ENCODE measurements at places on chromosomes 4 and X.
A peak's percentile ranks its signal among the peaks of the same experiment; 100 is the strongest.

DNA sequence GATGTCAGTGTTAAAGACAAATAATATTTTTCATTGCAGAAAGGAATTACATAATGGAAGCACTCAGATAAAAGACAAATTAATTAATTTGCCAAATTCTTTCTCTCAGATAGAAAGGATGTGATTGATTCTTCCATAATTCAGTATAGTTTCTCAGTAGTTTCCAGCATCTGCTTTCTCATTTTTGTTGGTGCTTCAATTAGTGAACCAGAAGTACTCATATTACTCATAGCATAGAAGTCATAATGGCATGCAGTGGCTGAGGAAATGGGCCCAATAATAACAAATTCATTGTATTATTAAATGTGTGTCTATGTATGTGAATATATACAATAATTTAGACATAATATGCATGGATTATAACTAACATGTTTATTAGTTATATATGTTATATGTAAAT, 393.3 kb upstream of the TRAM1L1 start:
- DNase-seq, result no peak

DNA sequence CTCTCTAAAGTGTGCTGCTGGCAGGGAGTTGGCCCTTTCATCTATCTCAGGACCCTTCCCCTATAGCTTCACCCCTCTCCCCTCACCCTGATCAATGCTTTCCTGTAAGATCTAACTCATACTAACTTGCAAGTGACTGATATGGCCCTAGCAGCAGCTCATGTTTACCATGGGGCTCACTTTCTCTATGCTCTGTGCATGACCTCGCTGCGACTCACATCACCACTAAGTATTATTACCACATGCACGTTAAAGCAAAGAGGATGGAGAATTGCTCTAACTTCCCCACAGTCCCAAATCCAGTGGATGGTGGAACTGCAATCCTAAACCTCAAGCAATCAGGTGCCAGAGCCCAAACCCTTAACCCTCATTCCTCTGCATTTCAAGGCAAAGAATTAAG, 626.6 kb downstream of the MID1IP1 start:
- peak; percentile 29 for DNase-seq

GRCh38 chrX:151082077-151082948, 94.1 kb upstream of the GPR50 start:
- DNase-seq, result peak; percentile 20

- DNase-seq, result peak; percentile 24
Observed at GRCh38 chr4:5710961-5711478, at the start of gene EVC. Gene EVC, plus strand, starts transcription at chr4:5711201. Its CDS starts 180 bp downstream, at chr4:5711381.

DNA sequence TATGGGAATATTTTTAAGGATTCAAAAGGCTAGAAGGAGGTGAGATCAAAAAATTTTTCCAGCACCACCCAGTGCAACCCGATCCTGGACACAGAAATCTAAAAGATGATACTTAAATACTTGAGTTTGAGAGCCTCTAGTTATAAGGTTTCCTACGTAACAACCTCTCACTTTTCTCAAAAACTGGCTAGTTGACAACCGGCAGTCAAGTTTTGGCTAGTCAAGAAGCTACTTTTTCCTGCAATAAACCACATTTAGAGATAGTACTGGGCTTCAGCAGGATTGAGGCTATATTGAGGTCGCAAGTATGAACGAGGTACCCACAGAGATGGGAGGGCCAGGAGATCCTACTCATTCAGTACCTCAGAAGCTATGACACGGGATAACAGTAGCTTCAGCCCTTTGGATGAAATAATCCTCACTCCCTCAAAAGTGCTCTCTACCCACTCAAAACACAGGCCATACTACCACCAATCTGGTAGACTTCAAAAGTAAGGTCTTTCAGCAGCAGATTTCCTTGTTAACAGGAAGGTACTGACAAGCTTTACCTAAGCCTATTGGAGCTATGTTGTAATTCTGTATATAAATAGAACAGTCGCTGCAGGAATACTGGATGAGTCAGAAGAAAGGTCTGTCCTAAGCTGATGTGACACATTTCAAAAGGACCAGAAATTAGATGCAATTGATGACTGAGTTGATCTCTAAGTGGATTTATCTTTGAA, 1.5 kb upstream of the TSPAN5 start:
- no peak for DNase-seq

- no peak for DNase-seq
Observed at GRCh38 chrX:72396117-72396516, 90.4 kb upstream of the CITED1 start.

DNA sequence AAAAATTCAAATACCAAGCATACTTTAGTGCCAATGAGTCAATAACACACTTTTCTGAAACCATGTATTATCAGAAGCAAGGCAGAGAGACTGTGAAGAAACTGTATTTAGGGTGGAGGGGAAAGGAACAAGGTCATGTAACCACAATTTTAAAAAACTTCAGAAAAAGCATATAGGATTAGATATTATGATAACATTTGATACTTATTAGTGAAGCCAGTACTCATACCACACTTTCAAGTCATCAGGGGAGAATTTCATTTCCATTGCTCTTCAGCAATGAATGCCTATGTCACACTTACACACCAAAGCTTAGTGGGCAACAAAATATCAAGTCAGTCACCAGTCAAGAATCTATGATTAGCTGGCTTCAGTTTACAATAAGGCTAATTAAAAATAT, 602.2 kb downstream of the IL15 start:
- no peak for DNase-seq

DNA sequence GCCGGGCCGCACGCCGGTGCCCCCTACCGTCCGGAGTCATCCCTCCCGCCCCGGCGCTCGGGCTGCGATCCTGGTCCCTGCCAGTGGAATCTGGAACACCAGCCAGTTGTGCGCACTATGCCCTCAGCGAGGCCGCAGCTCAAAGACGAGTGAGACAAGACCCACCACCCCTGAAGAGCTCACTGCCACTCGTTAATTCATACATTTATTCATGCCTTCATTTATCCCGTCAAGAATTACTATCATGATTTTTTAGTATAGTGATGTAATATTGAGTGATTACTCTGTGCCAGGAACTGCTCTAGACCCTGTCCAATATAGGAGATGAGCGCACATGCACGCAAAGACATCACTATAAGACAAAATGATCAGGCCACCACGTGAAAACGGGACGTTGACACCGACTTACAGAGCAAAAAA, 247 bp upstream of the PPA2 start:
- no peak for DNase-seq

- DNase-seq, result peak; percentile 91
Observed at GRCh38 chrX:39201305-39201990, 400.2 kb downstream of the MID1IP1 start.

DNA sequence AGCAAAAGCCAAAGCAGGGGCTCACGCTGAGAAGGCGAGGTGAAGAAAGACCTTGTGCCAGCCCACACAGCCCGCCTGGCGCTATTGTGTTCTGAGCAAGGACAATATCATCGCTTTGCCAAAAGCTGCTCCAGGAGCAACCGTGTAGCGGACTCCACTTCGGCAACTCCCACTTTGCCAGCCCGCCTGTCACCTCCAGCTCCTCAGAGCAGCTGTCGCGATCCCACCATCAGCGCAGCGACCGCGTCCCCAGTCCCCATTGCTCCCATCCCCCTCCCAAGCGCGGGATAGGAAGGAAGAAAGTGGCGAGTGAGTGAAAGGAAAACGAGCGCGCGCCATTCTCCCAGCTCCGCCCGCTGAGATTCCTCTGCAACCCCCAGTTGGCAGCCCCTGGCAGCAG, 759 bp downstream of the ZC4H2 start:
- DNase-seq, result no peak

DNA sequence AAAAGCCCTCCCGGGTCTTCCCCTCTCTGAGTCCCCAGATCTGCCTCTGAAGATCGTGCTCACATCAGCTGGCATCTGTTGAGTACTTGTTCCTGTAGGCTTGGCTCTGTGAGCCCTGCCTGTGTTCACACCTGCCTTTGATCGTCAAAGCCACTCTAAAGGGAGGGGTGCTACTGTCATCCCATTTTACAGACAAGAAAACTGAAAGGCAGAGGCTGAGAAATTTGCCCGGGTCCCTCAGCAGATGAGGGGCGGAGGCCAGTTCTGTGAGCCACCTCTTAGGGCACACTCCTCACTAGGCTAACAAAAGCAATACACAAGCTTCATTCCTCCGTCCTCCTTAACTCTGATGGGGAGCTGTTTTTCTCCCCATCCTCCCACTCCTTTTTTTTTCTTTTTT, 655 bp downstream of the CYTL1 start:
- DNase-seq, result no peak

- DNase-seq, result peak; percentile 58
Observed at GRCh38 chr4:163548481-163549243, 54.2 kb downstream of the TMA16 start.

GRCh38 chrX:151039351-151039750, 56.2 kb downstream of the HMGB3 start:
- no peak for DNase-seq

DNA sequence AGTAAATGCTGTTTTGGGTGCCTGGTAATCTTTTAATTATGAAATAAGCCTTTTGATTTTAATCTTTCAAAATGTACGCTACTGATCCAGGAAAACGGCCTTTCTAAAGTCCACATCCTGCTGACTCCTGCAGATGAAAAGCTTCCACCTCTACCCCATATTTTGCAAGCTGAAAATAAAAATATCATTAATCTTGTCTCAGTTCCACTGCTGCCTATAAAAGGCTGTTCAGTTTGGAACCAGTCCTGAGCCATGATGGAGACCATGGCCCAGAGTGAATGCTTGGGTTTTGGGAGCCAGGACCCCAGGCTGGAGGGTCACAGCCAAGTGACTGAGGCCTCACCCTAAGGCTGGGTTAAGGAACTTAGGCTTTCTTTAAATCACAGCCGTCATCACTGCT, 110.8 kb downstream of the AFF1 start:
- DNase-seq, result no peak

DNA sequence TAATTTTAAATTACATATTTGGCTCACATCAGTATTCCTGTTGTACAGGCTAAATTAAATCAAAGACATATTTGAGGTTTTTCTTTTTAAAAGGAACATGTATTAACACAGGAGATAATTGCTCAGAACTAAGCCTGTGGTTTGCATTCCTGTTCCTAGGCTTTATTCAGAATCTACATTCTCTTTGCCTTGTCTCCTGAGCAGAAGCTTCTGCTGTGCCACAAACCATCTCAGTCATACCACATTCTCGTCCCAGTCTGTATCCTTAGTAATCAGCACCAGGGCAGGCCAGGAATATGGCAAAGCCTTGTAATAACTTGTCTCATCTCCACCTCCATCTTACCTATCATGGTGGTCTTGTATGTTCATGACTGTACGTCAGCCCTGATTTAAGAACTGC, 162.8 kb downstream of the ARHGAP24 start:
- DNase-seq, result no peak

- no peak for DNase-seq
Observed at GRCh38 chrX:107736781-107737531, 38.6 kb downstream of the TSC22D3 start.

- DNase-seq, result no peak
Observed at GRCh38 chr4:100746141-100746739, 228.4 kb upstream of the EMCN start.
